Tibial nerve (tissue), 4 donors: ENCODE measurements at places on chromosomes 7 and 10.

DNA sequence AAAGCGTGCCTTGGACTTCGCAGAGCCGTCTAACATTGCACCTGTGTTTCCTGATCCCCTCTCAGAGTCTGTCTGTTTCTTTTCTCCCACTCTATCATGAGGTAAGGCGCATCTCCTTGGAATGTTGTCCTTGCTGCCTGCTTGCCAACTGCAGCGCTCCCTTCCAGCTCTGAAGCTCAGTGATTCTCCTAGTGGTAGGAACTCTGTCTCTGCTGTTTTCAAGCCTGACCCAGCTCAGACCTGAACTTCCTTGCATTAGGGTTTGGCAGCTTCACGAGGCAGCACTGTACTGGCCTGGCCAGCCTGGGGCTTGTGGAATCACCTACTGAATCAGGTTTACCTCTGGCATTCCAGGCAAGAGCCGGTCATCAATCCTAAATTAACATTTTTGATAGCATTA is 123.9 kb downstream of the CREB5 start:
- no peak for DNase-seq
- H3K27ac ChIP-seq: no peak overlapping the region
- no peaks in the 10 kb centered on the region for H3K36me3 ChIP-seq
- H3K4me1 ChIP-seq: no peaks in the 10 kb centered on the region

- no peaks in the 10 kb centered on the region for H3K27me3 ChIP-seq
- H3K36me3 ChIP-seq: no peaks in the 10 kb centered on the region
- H3K4me3 ChIP-seq: no peak overlapping the region
- no peak overlapping the region for H3K27ac ChIP-seq
These were observed 98.5 kb downstream of the TPST1 start for GRCh38 chr7:66303454-66304155.

DNA sequence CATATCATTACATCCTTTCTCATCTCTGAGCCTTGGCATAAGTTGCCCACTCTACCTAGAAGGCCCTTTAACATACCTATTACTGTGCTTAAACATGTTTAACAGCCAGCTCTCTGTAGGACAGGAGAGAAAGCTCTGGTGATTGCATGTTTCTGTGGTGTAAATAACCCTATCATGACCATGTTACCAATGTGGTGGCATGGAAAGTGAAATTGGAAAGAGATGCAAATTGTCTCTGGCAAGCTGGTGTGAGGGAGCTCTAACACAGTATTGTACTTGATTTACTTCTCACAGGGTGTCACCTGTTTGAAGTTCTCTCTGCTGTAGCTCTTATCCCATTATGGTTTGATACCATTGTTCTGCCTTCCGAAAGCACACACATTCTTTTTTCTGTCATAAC is 231.8 kb upstream of the DKK1 start:
- no peaks in the 10 kb centered on the region for H3K4me1 ChIP-seq
- H3K27ac ChIP-seq: no peak overlapping the region
- H3K4me3 ChIP-seq: no peak overlapping the region
- DNase-seq: no peak

DNA sequence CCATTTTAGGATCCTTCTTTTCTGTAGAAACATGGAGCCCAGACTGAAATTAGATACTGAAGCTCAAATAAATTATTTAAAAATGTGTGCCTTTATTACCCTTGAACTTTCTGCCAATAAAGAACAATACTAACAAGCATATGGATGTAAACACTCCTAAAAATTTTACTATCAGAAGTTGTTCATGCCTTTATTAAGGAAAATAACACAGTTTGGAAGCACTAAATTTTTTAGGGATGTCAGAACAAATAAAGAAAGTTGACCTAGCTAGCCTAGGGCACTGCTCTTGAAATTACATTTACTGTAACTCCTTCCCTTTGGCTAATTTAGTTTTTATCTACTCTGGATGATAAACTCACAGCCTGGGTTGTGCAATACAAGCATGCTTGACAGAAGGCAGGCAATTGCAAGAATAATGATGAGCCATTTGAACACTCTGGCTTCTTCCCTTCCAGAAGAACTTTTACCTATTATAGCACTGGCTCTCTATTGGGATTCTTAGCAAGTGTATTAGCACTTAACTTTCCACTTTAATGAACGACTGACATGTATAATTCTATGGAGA is 351.7 kb upstream of the C7orf33 start:
- no peaks in the 10 kb centered on the region for H3K27me3 ChIP-seq
- H3K4me3 ChIP-seq: no peak overlapping the region
- H3K4me1 ChIP-seq: no peaks in the 10 kb centered on the region
- no peak overlapping the region for H3K27ac ChIP-seq
- no peak for DNase-seq

GRCh38 chr7:130299866-130300265 is 6.9 kb downstream of the CPA4 start:
- no peak for DNase-seq
- no peak overlapping the region for H3K27ac ChIP-seq
- no peaks in the 10 kb centered on the region for H3K36me3 ChIP-seq
- H3K4me3 ChIP-seq: no peak overlapping the region
- no peaks in the 10 kb centered on the region for H3K27me3 ChIP-seq

DNA sequence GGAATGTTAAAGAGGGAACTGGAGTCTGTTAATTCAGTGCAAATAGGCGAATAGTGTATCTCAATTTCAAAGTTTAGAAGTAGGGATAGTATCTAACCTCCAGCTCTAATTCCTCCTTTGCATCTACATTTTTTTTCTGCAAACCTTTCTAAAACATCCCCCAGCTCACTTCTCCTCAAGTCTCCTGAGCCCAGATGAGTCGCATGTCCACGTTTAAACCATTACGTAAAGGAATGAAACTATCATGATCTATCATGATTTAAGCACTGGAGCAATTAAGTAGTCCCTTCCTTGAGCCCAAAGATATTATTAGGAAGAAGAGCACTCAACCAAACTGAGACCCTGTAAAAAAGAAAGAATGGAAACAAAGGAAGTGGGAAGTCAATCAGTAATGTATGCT is 29.9 kb downstream of the GPR22 start:
- DNase-seq: no peak
- no peak overlapping the region for H3K4me3 ChIP-seq
- no peaks in the 10 kb centered on the region for H3K27me3 ChIP-seq
- H3K4me1 ChIP-seq: no peaks in the 10 kb centered on the region
- H3K36me3 ChIP-seq: no peaks in the 10 kb centered on the region
- no peak overlapping the region for H3K27ac ChIP-seq

- no peak overlapping the region for H3K4me3 ChIP-seq
- no peaks in the 10 kb centered on the region for H3K27me3 ChIP-seq
- H3K27ac ChIP-seq: no peak overlapping the region
- H3K36me3 ChIP-seq: no peaks in the 10 kb centered on the region
- H3K4me1 ChIP-seq: no peaks in the 10 kb centered on the region
These were observed 63.7 kb downstream of the TSPAN12 start for GRCh38 chr7:120794106-120794729.
